ENCODE measurements at places on chromosomes 1 and 21. TPM values are rescaled to one million over a fixed set of nuclear protein-coding genes. Genes with fewer than 3 reads are reported as not detected.

UBE4B gene
- total RNA-seq, result 31.3 TPM

ALG14 gene
- total RNA-seq, result 2.4 TPM

ANKRD35 gene
- 0.33 TPM for total RNA-seq

ELOVL1 gene
- 74.1 TPM for total RNA-seq

CD1E gene
- total RNA-seq, result not detected

ZBTB18 gene
- 10.2 TPM for total RNA-seq

NPHS2 gene
- not detected for total RNA-seq

RAP1GAP gene
- total RNA-seq, result not detected

MFN2 gene
- total RNA-seq, result 52.1 TPM

NCF2 gene
- 23.0 TPM for total RNA-seq

HORMAD1 gene
- not detected for total RNA-seq

Measured in activated CD4-positive, alpha-beta memory T cell treated with anti-CD3 and anti-CD28 coated beads, Interleukin-2, amount 10 ng/mL, durations not matched to agents 7 days and 5 days (primary cell).